Stomach (tissue), 19 donors: ENCODE measurements at places on chromosomes 4 and X. TPM values are rescaled to one million over a fixed set of nuclear protein-coding genes. Genes with fewer than 3 reads are reported as not detected.

GRCh38 chr4:56445699-56446098 lies 9.6 kb downstream of the PAICS start:
- DNase-seq = no peak
- peaks cover 3% of the 10 kb centered on the region for H3K36me3 ChIP-seq
- H3K4me1 ChIP-seq = no peaks in the 10 kb centered on the region

DNA sequence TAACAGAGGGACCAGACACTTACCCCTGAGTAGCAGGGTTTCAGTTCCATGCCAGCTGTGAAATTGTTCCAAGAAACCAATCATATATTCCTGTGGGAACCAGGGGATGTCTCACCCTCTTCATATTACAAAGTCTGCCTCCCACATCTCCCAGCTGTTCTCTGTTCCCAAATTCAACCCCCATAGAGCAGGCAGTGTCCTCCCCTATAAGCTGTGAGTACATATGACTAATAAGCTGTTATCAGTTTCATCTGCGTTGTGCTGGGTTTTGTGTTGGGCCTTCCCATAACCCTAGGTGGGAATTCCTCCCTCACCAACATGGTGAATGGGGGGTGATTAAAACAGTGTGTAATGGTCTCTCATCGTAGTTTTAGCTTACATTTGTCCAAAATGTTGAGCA lies 41.0 kb downstream of the CEP44 start:
- no peak for DNase-seq
- no peaks in the 10 kb centered on the region for H3K4me1 ChIP-seq
- no peaks in the 10 kb centered on the region for H3K27me3 ChIP-seq

DNA sequence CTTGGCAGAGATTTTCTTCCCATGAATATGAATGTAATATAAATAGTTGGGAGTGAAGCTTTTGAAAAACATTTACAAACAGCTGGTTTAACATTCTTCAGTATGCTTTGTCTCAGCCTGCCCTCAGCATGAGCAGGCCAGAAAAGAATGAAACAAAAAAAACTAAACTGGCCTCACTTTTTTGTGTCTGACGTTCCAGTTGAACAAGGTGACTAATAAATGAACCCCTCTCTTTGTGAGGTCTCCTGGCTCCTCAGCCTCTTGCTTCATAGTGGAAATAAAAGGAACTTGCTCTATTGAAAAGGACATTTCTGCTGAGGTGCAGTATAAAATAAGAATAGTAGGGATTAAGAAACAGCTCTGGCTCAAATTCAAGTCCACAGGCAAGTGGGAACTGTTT lies 9.4 kb downstream of the CHST7 start:
- no peaks in the 10 kb centered on the region for H3K36me3 ChIP-seq
- peaks cover 7% of the 10 kb centered on the region for H3K4me1 ChIP-seq
- H3K27ac ChIP-seq = no peak overlapping the region
- no peak for DNase-seq
- H3K27me3 ChIP-seq = no peaks in the 10 kb centered on the region
- no peak overlapping the region for H3K4me3 ChIP-seq

DNA sequence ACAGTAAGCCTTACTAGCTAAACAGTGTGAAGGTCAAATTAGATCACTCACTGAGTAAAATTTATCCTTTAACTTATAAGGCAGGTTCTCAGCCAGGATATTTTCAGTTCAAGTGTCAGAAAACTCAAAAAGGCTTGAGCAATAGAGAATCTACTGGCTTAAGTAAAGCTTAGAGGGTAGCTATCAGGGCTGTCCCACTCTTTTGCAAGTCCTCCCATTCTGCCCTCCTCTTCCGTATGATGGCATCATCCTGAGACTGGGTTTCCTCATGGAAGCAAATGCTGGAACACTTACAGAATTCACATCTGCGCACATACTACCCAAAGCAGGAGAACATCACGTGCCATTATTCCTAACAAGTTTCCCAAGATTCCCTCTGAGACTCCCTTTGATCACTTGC lies 55.0 kb downstream of the FBXL5 start:
- H3K4me1 ChIP-seq = peaks cover 7% of the 10 kb centered on the region
- peaks cover 50% of the 10 kb centered on the region for H3K36me3 ChIP-seq
- H3K4me3 ChIP-seq = no peak overlapping the region
- DNase-seq = no peak
- no peak overlapping the region for H3K27ac ChIP-seq

- H3K36me3 ChIP-seq = peaks cover 41% of the 10 kb centered on the region
- no peaks in the 10 kb centered on the region for H3K4me1 ChIP-seq
- H3K27ac ChIP-seq = no peak overlapping the region
- DNase-seq = peak; percentile 31
- H3K4me3 ChIP-seq = no peak overlapping the region
Observed at GRCh38 chr4:88033309-88033708, 25.9 kb downstream of the PKD2 start.

- no peak for DNase-seq
- H3K27ac ChIP-seq = no peak overlapping the region
- no peak overlapping the region for H3K4me3 ChIP-seq
- H3K4me1 ChIP-seq = no peaks in the 10 kb centered on the region
Observed at GRCh38 chr4:54731552-54731951, 73.8 kb downstream of the KIT start.

GRCh38 chr4:167779864-167780263 lies 312.5 kb upstream of the ANXA10 start:
- no peak for DNase-seq
- H3K27ac ChIP-seq = no peak overlapping the region
- no peak overlapping the region for H3K4me3 ChIP-seq

DNA sequence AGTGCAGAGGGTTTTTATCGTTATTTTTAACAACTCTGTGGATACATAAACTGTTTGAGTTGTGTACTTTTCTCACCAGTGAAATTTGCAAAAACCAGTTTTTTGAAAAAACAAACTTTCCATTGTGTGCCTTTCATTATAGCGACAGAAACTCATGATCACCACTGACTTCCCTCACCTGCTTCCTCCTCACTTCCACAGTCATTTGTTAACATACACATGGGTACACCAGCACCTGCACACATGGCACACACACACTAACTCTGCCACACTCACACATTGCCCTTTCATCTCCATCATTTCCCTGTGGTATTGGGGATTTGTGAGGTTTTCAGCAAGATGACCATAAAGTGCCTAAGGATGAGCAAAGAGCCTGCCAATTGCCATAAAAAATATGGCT lies 20.6 kb downstream of the CLDN22 start:
- H3K27ac ChIP-seq = no peak overlapping the region
- no peaks in the 10 kb centered on the region for H3K27me3 ChIP-seq
- H3K4me3 ChIP-seq = no peak overlapping the region
- no peak for DNase-seq

DNA sequence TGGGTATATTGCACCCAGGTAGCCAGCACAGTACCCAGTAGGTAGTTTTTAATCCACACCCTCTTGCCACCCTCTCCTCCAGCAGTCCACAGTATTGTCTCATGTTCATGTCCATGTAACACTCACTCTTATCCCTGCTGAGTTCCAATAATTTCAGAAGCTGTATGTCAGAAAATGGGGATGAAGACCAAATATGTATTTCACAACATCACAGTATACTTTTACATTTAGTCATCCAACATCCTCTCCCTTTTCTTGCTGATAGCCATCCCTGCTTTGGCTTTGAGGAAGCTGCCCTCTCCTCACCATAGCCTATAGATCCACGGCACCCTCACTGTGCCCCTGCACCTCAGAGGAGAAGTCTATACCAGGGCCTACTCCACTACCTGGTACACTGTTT lies 126.0 kb upstream of the LDB2 start:
- no peaks in the 10 kb centered on the region for H3K27me3 ChIP-seq
- H3K4me3 ChIP-seq = no peak overlapping the region
- no peaks in the 10 kb centered on the region for H3K36me3 ChIP-seq
- DNase-seq = no peak
- no peaks in the 10 kb centered on the region for H3K4me1 ChIP-seq

DNA sequence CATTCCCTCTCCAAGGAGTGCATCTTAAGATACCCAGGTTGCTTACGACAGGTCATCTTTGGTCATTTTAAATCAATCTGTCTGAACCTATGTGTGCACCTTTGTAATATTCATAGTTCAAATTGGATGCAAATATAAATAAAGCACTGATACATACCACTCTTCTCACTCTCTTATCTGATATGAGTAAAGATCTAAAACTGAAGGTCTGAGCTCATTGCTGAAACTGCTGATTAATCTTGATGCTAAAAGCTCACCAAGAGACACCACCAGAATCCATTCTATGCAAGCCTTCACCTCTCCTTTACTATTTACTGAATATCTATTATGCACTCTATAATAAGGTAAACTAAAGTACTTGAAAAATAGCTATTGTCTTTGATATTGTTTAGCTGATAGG lies 16.6 kb downstream of the HSD17B13 start:
- H3K4me1 ChIP-seq = no peaks in the 10 kb centered on the region
- H3K27me3 ChIP-seq = no peaks in the 10 kb centered on the region
- no peak for DNase-seq
- no peak overlapping the region for H3K27ac ChIP-seq
- no peak overlapping the region for H3K4me3 ChIP-seq
- no peaks in the 10 kb centered on the region for H3K36me3 ChIP-seq

GRCh38 chrX:12076046-12076445 lies 62.2 kb upstream of the FRMPD4 start:
- no peak overlapping the region for H3K4me3 ChIP-seq
- H3K27ac ChIP-seq = no peak overlapping the region
- DNase-seq = no peak
- H3K36me3 ChIP-seq = no peaks in the 10 kb centered on the region
- H3K4me1 ChIP-seq = no peaks in the 10 kb centered on the region
- no peaks in the 10 kb centered on the region for H3K27me3 ChIP-seq

GRCh38 chr4:16329125-16329796 lies 103.0 kb upstream of the TAPT1 start:
- H3K27me3 ChIP-seq = no peaks in the 10 kb centered on the region
- no peak overlapping the region for H3K27ac ChIP-seq
- H3K36me3 ChIP-seq = no peaks in the 10 kb centered on the region
- H3K4me3 ChIP-seq = no peak overlapping the region
- DNase-seq = no peak

DNA sequence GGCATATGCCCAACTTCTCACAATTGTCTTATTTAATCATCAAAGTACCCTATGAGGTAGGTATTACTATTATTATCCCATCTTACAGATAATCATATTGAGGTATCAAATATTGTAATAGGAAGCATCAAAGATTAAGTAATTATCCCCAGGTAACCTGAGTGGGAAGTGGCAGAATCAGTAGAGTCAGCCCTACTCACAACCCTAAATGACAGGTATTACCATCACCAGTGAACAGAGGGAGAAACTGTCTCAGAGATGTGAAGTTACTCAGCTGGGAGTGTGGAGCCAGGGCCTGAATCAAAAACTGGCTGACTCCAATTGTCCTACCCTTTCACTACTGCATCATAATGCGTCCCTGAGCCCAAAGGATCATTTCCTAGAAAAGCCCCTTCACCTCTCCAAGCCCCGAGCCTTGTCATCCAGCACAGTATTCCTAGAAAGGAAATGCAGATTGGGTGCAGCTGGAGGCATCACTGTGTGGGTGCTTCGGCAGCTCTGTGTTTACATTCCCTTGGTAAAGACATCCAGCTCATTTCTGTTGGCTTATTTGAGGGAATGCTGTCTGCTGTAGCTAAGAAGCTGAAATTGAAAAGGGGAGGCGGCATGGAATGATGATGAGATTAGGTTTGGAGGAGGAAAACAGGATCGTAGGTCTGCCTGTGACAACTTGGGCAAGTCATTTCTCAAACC lies 72.8 kb downstream of the DHX15 start:
- H3K27me3 ChIP-seq = no peaks in the 10 kb centered on the region
- no peaks in the 10 kb centered on the region for H3K4me1 ChIP-seq
- H3K4me3 ChIP-seq = no peak overlapping the region
- no peak for DNase-seq
- peaks cover 3% of the 10 kb centered on the region for H3K36me3 ChIP-seq
- no peak overlapping the region for H3K27ac ChIP-seq

DNA sequence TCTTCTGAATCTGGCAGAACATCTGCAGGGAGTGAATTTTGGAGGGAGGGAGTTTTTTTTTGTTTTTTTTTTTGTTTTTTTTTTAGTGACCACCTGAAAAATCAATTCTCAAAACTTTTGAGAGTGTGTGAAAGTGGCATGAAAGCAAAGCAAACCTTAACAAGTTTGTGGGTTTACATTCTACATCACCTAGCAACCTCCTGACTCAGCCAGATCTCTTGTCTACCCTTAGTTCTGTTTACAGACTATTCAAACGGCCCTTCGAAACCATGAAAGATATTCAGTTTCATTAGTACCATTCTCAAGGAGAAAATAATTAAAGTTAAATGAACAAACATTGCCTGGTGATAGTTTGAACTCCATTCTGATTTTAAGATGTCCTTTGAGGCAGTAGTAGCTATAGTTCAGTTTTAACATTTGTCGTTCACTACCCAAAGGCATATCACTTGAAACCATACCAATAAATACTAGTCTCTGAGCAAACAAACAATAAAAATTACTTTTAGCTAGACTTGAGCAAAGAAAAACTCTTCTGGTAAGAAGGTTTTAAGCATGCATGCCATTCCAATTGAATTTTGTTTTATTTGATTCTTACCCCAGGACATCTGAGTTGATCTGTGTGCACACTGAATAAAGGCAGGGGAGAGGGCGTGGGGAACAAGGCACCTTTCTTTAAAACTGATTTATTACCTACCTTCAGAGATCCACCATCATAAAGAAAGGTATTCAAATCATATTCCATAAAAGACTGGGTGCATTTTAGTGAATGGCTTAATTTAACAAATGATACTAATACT lies 137.7 kb downstream of the ARX start:
- no peaks in the 10 kb centered on the region for H3K4me1 ChIP-seq
- H3K4me3 ChIP-seq = no peak overlapping the region
- no peak overlapping the region for H3K27ac ChIP-seq

GRCh38 chr4:15144967-15145295 lies 142.7 kb downstream of the CPEB2 start:
- peaks cover 16% of the 10 kb centered on the region for H3K4me1 ChIP-seq
- no peak overlapping the region for H3K27ac ChIP-seq

DNA sequence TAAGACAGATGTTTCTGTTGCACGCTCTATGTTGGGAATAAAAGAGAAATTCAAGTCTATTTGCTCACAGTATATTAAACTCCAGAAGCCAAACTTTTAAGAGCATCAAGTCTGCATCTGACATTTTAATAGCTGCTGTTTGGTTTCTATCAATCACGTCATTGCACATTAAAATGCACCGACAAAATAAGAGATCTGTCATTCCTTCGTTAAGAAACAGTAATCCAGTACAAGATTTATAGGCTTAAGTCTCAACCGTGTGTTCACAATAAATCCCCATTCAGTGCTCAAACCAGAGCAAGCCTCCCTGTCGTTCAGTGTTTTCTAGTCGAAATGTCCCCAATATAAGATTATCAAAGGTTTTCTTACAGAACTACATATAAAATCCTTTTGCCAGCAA lies 89.0 kb upstream of the BMPR1B start:
- peaks cover 34% of the 10 kb centered on the region for H3K36me3 ChIP-seq
- no peak for DNase-seq
- no peak overlapping the region for H3K4me3 ChIP-seq
- no peak overlapping the region for H3K27ac ChIP-seq

GLUD2 gene
- 1.7 TPM for total RNA-seq

MSX1 gene
- total RNA-seq = 6.5 TPM

DGKK gene
- 1.8 TPM for total RNA-seq

UPF3B gene
- total RNA-seq = 1.2 TPM

DCK gene
- 11.9 TPM for total RNA-seq

CLDN34 gene
- 0.73 TPM for total RNA-seq

BMX gene
- total RNA-seq = 0.43 TPM

PIR gene
- total RNA-seq = 5.5 TPM

DIPK2B gene
- total RNA-seq = 9.3 TPM
